Natural killer cell (primary cell): ENCODE measurements at places on chromosomes 13 and 19.

- H3K4me3 ChIP-seq: no peak overlapping the region
- peaks cover 16% of the 10 kb centered on the region for H3K4me1 ChIP-seq
- peaks cover 57% of the 10 kb centered on the region for H3K36me3 ChIP-seq
- no peaks in the 10 kb centered on the region for H3K27me3 ChIP-seq
- no peak overlapping the region for H3K27ac ChIP-seq
Observed at GRCh38 chr19:29614780-29615179, 8.7 kb downstream of the POP4 start.

DNA sequence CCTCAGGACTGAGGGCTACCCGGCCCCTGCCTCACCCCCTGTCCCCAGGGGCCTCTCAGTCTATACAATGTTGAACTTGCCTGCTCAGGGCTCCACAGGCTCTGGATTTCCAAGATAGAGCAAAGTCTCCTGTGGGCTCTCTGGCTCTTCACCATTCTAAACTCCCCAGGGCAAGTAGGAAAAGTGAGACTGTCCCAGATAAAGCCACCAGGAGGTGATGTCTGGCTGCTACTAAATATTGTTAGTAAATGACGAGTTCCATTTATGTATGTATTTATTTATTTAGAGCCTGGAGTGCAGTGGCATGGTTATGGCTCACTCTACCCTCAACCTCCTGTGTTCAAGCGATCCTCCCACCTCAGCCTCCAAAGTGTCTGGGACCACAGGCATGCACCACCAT lies 73.6 kb upstream of the SIAH3 start:
- H3K36me3 ChIP-seq: no peaks in the 10 kb centered on the region
- no peak overlapping the region for H3K27ac ChIP-seq
- no peaks in the 10 kb centered on the region for H3K27me3 ChIP-seq
- no peak for DNase-seq

- H3K27ac ChIP-seq: no peak overlapping the region
- H3K36me3 ChIP-seq: no peaks in the 10 kb centered on the region
- no peak for DNase-seq
- no peak overlapping the region for H3K4me3 ChIP-seq
Observed at GRCh38 chr19:34188408-34188807, 16.1 kb downstream of the LSM14A start.

- H3K27me3 ChIP-seq: no peaks in the 10 kb centered on the region
- peaks cover 5% of the 10 kb centered on the region for H3K4me1 ChIP-seq
- H3K4me3 ChIP-seq: no peak overlapping the region
- H3K36me3 ChIP-seq: no peaks in the 10 kb centered on the region
- no peak for DNase-seq
Observed at GRCh38 chr19:29568036-29569025, 37.8 kb upstream of the POP4 start.

- no peaks in the 10 kb centered on the region for H3K36me3 ChIP-seq
- no peak overlapping the region for H3K4me3 ChIP-seq
- no peak for DNase-seq
- no peaks in the 10 kb centered on the region for H3K27me3 ChIP-seq
- H3K27ac ChIP-seq: no peak overlapping the region
Observed at GRCh38 chr19:29328586-29328985, 115.6 kb upstream of the UQCRFS1 start.

DNA sequence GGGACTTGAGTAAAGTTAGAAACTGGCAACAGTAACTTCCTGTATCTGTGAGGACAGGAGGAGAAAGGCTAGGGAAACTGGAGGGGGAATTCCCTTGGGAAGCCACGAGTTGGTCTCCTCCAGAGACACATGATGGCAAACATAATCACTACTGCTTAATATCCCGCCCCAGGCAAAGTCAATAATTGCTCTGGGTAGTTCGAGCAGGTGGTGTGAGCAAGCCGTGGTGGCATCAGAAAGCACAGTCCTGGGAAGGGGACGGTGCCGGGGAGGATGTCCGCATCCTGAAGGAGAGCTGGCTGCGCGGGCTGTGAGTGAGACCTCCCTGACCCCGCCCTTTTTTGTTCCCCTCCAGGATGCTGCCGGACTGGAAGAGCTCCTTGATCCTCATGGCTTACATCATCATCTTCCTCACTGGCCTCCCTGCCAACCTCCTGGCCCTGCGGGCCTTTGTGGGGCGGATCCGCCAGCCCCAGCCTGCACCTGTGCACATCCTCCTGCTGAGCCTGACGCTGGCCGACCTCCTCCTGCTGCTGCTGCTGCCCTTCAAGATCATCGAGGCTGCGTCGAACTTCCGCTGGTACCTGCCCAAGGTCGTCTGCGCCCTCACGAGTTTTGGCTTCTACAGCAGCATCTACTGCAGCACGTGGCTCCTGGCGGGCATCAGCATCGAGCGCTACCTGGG lies 1.4 kb downstream of the FFAR2 start:
- H3K36me3 ChIP-seq: no peaks in the 10 kb centered on the region
- DNase-seq: no peak
- no peak overlapping the region for H3K27ac ChIP-seq
- H3K27me3 ChIP-seq: no peaks in the 10 kb centered on the region
- H3K4me1 ChIP-seq: peaks cover 63% of the 10 kb centered on the region

DNA sequence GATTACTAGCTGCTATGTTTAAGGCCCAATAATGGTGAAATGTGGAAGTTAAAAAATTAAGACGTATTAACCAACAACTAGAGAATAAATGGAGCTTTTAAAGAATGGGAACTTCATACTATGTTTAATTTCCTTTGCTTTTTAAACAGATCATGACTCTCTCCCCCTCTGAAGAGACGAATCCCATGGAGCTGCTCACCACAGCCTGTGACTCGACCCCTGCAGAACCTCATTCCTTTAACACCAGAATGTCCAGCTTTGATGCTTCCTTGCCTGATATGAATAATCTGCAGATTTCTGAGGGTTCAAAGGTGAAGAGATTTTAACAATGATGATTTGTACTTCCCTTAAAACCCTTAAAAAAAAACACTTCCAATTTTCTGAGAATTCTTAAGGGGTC lies 53.0 kb downstream of the ZAR1L start:
- H3K4me3 ChIP-seq: no peak overlapping the region
- peaks cover 3% of the 10 kb centered on the region for H3K36me3 ChIP-seq
- H3K27ac ChIP-seq: no peak overlapping the region
- H3K4me1 ChIP-seq: no peaks in the 10 kb centered on the region

GRCh38 chr19:50203281-50204080 lies at the start of gene MYH14:
MYH14 (plus strand) TSS chr19:50203622; CDS start chr19:50210366, 6,744 bp downstream.
- H3K36me3 ChIP-seq: no peaks in the 10 kb centered on the region
- peak; percentile 11 for DNase-seq
- no peaks in the 10 kb centered on the region for H3K4me1 ChIP-seq
- H3K27me3 ChIP-seq: peaks cover 16% of the 10 kb centered on the region

- H3K4me3 ChIP-seq: no peak overlapping the region
- DNase-seq: peak; percentile 61
- H3K4me1 ChIP-seq: peaks cover 44% of the 10 kb centered on the region
Observed at GRCh38 chr19:1837625-1838105, 10.6 kb downstream of the REXO1 start.

GRCh38 chr13:113964251-113964995 lies 9.5 kb downstream of the C13orf46 start:
- H3K4me1 ChIP-seq: no peaks in the 10 kb centered on the region
- H3K4me3 ChIP-seq: no peak overlapping the region
- H3K27me3 ChIP-seq: no peaks in the 10 kb centered on the region
- no peak overlapping the region for H3K27ac ChIP-seq
- no peak for DNase-seq

GRCh38 chr13:76307142-76307541 lies 579.1 kb downstream of the KCTD12 start:
- no peaks in the 10 kb centered on the region for H3K36me3 ChIP-seq
- no peaks in the 10 kb centered on the region for H3K27me3 ChIP-seq
- no peaks in the 10 kb centered on the region for H3K4me1 ChIP-seq
- H3K4me3 ChIP-seq: no peak overlapping the region
